Hypothalamus (tissue), 51 donors: ENCODE measurements at places on chromosomes 7 and 10.

DNA sequence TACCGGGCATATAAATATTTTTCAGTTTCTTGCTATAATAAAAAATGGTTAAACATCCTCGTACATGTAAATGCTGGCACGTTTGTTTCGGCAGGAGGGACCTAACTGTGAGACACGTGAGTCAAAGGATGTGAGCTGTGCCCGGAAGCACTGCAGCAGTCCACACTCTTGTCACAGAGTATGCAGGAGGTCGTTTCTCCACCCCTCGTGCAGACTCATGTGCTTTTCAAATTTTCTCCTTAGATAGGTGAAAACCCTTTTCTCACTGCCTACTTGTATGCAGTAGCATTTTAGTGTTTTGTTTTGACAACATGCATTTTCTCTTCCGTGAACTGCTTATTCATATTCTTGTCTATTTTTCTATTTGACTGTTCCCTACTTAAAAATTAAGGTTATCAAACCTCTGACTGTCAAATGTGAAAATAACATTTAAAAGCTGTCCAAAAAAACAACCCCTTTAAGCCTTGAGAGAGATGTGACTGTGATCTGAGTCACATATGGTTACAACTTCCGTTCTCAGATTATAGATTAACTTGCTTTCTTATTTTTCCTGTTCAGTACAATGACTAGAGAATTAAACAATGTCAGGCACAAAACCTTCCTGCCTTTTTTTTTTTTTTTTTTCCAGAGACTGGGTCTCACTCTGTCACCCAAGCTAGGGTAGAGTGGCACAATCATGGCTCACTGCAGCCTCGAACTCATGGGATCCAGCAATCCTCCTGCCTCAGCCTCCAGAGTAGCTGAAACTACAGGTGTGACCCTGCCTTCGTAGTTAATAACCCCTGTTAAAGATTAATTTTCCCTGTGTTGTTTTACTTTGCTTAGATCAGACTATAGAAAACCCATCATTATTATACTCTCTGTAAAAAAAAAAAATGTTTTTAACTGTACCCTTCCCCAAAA lies 45.1 kb downstream of the DPY19L1 start:
- no peak for DNase-seq

DNA sequence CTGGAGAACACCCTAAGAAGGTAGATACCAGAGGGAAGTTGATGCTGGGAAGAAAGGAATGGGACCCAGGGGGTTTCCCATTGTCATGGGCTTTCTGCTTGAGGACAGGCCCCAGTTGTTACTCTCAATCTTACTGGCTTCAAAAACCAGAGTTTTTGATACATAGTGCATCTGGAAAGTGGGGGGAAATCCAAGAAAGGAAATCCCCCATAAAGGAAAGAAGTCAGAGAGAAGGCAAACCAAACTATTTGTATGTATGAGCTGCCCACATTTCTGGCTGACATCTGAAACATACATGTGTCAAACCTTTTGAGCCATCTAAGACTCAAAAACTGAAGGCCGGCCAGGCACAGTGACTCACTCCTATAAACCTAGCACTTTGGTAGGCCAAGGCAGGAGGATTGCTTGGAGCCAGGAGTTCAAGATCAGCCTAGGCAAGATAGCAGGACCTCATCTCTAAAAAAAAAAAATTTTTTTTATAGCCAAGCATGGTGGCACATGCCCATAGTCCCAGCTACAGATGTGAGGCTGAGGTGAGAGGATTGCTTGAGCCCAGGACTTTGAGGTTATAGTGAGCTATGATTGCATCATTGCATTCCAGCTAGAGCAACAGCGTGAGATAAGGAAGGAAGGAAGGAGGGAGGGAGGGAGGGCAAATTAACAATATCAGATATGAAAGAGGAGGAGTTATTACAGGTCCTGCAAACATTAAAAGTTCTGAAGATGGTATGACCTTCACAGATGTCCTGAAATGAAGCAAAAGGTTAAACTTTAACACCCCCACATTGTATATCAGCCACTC lies 6.7 kb upstream of the COA1 start:
- no peak for DNase-seq

GRCh38 chr7:17618652-17618974 lies 320.2 kb downstream of the AHR start:
- no peak for DNase-seq

GRCh38 chr10:13823096-13823708 lies 236.4 kb downstream of the PRPF18 start:
- no peak for DNase-seq

DNA sequence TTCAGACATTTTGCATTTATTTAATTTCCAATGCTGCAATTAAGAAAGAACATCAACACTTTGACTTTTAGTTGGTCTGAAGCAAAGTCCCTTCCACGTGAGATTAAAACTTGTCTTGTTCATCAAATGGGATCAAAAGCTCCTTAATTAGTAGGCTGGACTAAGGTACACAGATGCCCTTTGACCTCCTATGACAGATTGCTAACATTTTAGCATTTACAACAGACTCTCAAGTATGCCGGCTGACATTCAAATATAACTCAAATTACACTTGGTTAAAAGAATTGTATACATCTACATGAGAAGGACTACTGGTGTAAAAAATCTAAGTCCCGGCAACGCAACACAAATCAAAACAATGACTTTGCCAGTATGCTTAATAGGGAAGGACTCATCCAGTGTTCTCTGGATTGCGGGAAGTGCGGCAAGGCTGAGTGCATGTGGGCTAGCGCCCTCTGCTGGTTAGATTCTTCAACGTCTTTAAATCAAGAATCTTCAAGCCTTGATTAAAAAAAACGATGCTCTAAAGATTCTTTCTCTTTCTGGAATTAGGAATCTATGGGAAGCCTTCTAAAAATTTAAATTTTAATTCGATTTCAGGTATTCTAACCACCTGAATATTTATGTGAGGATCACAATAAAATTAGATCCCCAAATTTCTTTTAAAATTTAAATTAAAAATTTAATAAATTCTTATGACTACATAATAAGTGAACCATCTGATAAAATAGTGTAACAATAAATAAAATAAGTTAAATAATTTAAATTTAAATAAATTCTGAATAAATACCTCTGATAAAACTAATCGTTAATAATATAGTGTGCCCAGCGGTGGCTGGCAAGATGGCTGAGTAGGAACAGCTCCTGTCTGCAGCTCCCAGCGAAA lies 444.7 kb downstream of the DGKB start:
- DNase-seq: peak; percentile 8

DNA sequence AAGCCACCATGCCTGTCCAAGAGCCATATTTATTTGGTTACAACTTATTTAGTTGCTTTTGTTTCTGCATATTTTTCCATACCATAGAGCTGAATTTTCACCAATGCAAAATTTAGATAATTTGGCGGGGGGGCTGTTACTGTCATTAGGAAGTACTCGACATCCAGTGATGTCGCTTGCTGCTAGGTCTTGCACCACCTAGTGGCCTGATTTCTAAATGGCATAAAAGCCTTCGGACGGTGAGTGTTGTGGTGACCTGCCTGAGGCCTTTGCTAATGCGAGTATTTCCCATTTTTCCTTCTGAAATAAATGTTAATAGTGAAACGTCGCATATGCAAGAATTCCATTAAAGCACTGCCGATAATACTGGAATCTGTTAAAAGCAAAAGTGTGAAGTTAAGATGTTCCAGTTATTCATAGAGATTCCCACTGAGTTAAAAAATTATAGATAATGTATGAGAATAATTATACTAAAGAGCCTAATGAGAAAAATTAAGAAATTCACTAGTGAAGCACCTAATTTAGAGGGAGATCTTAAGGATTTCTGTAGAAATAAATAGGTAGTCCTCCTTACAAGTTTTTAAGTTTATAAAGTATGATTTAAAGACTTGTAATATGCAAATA lies 86.1 kb upstream of the DNAJB6 start:
- no peak for DNase-seq

GRCh38 chr10:75492173-75492925 lies 60.9 kb downstream of the LRMDA start:
- DNase-seq: no peak

DNA sequence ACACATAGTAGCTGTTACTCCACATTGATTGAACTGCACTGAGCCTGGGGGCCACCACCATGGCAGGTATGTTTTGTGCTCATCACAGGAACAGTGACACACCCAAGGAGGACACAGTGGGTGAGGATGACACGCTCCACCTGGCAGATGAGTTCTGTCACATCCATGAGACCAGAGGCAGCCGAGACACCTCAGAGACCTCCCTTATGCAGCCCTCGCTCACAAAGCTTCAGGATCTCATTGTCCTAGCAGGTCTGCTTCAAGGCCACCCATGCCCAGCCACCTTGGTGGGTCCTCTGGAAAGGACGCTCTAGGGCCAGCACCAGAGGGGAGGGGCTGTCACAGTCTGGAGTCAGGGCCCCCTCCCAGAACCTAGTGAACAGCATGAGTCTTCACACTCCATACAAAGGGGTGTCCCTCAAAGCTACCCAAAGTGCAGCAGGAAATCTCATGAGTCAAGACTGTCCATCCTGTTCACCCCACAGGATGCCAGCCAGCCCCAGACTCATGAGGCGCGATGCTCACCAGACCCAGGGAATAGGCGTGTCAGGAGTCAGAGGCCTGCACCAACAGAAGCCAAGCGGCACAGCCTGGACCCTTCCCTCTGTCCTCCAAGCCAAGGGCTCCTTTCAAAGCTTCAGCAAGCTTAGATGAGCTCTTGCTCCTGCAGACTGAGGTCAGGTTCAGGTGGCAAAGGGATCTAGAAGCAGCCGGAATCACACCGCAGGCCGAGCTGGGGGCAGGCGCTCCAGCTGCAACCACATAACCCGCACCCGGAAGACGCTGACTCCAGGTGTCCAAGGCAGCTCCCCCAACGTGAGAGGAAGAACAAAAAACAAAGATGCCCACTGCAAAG lies 9.6 kb downstream of the FAM53B start:
- no peak for DNase-seq

- DNase-seq: no peak
These were observed 1094.4 kb upstream of the C7orf33 start for GRCh38 chr7:147496209-147496608.

GRCh38 chr7:39951226-39952194 lies 1.5 kb downstream of the CDK13 start:
- peak; percentile 16 for DNase-seq

- DNase-seq: no peak
These were observed 130.1 kb downstream of the CELF2 start for GRCh38 chr10:11147722-11148121.
